HCEC 1CT (cell line): ENCODE measurements at places on chromosomes 1 and 21.

DNA sequence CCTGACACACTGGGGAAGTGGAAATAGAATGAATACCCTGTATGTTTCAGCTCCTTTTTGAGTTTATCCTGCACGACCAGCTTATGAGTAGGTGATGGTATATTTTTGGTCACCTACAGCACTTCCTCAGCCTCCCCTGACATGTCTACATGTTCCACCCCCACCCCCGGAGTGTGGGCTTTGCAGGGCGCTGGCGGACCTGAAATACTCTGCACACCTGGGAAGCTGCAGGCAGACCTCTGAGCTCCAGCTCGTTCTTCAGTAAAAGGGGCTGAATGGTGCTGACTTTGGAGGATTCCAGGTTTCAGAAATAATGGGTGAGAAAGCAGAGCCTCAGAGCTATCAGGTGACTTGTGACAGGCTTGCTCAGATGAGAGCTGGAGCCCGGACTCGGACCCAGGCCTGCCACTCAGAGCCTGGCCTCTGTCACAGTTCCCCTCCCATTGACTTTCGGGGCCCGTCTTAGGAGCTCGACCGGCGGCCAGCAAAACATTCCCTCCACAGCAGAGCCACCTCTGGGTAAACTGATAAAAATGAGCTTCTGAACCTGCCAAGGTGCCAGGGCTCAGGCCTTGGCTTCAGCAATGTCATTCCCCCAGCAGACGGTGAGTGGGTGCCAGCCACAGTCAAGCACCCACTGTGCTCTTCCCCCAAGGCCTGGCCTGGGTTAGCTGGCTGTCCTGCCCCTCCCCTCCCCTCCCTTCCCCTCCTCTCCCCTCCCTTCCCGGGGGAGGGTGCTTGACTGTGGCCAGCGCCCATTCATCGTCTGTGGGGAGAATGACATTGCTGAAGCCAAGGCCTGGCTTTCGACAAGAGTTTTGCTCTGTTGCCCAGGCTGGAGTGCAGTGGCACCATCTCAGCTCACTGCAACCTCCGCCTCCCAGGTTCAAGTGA lies 30.1 kb downstream of the DOP1B start:
- DNase-seq, result no peak

DNA sequence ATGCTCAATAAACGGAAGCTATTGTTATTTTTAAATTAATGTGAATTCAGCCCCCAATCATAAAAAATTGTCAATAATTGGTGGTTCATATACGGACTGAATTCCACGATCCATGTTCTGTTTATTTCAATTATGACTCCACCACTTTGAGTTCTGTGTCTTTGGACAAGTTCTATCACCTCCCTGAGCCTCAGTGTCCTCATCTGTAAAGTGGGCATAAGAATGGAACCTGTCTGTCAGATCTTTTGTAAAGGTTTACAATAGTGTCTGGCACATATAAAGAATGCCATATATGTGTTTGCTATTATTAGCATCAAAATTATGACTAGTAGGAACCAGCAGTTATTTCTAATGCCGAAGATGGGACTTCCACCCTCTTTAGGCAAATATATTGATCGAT lies 183.3 kb downstream of the KAZN start:
- DNase-seq, result no peak

DNA sequence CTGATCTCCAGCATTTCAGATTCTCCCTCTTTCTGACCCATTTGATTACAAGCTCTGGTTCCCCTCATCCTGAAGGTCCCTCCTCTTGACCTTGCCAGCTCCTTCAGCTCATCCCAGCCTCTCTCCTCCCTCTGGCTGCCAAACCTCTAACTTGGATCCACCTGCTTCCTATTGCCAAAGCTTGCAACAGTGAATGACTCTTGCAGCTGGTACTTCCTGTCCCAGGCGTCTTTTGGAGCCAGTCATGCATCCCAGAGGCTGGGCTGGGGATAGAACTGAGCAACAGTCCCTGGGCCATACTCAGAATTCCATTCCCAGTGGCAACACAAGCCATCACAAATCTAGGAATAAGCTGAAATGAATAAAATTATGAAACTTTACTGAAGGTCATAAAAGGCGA lies 27.7 kb upstream of the SPOCD1 start:
- DNase-seq, result peak; percentile 73

GRCh38 chr1:31689854-31690253 lies 14.0 kb downstream of the COL16A1 start:
- DNase-seq, result peak; percentile 97

GRCh38 chr1:110548381-110548780 lies 29.4 kb upstream of the KCNA10 start:
- no peak for DNase-seq

GRCh38 chr1:65541161-65541560 lies 120.7 kb downstream of the LEPR start:
- peak; percentile 36 for DNase-seq

GRCh38 chr1:92933459-92933858 lies 27.8 kb downstream of the DIPK1A start:
- DNase-seq, result peak; percentile 42

DNA sequence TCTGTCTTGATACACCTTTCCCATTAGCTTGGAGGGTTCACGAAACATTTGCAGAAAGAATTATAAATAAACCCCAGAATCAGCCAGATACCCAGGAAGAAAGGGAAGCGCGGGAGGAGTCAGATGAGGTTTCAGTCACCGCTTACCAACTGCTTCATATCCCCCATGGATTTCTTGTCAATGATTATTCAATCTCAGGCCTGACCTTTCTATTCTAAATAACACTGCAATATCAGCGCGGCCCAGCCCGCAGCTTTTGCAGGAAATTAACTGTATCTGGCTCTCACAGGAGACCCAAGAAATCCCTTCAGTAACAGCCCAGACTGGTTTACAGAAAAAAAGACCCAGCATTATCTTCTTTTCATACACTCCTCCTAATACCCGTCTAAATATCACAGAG lies 308.6 kb downstream of the PBX1 start:
- no peak for DNase-seq

- DNase-seq, result no peak
Observed at GRCh38 chr1:212944229-212944901, 6.0 kb upstream of the VASH2 start.

- peak; percentile 30 for DNase-seq
Observed at GRCh38 chr21:34885626-34886239, 163.4 kb downstream of the RUNX1 start.

DNA sequence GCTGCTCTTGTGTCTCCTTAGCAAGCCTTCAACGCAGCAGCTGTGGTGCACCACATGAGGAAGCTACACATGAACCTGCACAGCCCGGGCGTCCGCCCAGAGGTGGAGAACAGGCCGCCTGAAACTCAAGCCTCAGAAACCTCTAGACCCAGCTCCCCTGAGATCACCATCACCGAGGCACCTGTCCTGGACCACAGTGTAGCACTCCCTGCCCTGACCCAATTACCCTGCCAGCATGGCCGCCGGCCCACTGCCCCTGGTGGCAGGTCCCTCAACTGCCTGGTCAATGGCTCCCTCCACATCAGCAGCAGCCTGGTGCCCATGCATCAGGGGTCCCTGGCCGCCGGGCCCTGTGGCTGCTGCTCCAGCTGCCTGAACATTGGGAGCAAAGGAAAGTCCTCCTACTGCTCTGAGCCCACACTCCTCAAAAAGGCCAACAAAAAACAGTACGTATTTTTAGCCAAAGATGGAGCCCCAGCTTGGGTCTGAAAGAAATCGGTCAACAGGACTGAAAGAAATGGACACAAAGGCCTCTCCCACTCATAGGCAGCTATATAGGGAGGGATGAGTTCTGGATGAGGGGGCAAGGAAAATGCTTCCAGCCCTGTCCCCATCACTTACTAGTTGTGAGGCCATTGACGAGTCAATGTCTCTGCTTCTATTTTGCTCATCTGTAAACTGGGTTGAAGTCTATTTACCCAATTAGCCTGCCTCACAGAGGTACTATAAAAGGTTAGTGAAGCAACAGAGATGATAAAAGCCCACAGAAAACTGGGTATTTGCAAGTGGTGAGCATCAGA lies 28.5 kb downstream of the CAMK1G start:
- no peak for DNase-seq

GRCh38 chr21:26715878-26716506 lies 129.2 kb downstream of the ADAMTS1 start:
- DNase-seq, result peak; percentile 33

DNA sequence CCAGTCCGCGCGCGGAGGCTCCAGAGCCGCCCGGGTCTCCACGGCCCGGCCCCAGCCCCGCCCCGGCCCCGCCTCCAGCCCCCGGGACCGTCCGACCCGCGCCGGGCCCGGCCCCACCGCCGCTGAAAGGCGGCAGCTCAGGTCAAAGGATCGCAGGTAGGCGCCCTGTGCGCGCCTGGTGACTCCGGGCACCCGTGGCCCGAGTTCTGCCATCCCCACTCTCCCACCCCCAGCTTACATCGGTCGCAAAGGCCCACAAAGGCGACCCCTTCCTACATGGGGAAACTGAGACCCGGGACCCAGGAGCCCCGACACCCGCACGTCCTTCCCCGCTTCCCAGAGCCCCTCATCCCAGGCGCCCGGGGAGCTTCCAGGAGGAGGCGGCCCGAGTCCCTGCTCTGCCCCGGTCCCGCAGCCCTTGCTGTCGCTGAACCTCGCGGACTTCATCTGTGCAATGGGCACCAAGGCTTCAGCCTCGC lies at the start of gene TMEM200B:
Gene TMEM200B (minus strand): TSS at position 17 of the 479 bp plus-strand sequence. CDS start 2,075 bp downstream, outside the sequence.
- no peak for DNase-seq

- peak; percentile 40 for DNase-seq
Observed at GRCh38 chr1:156691665-156692440, 13.5 kb downstream of the CRABP2 start.

DNA sequence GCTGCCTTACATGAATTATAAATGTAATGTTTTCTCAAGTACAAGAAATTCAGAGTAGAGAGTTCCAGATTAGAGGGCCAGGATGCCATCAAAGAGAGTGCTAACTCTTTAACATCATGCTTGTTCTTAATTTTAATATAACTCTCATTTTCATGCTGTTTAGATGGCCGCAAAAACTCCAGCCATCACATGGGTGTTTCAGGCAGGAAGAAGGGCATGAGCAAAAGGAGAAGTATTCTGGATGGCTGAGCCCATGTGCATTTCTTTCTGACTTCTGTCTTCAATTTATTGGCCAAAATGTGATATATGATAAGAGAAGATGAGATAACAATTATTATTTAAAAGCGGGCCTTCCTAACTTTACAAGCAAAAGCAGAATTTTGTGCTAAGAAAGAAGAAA lies 1328.6 kb downstream of the MRPL39 start:
- no peak for DNase-seq

GRCh38 chr1:225413708-225414375 lies 14.0 kb downstream of the LBR start:
- DNase-seq, result no peak

DNA sequence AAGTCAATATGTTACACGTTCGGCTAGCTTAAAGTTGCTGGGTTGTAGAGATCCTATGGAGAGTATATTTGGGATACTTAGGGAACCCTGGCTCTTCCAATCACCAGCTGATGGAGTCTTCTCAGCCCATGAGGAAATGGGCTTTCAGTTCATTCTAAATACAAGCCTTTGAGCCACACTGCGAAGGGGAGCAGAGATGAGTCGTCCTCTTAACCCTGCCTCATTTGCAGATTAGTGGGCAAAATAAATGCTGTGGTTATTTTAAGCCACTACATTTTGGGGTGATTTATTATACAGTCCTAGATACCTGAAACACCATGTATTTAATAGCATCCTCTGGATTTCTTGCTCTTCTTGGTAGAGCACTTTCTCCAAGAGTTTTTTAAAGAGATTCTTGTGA lies 19.0 kb upstream of the VCAM1 start:
- DNase-seq, result peak; percentile 38
